ENCODE measurements at places on chromosomes 1 and 21.

GRCh38 chr1:187384504-187384903, 555.8 kb downstream of the PLA2G4A start:
- no peak for DNase-seq

GRCh38 chr1:30471307-30471706, 252.1 kb downstream of the MATN1 start:
- no peak for DNase-seq

- DNase-seq = no peak
Observed at GRCh38 chr1:179202161-179202560, 27.3 kb downstream of the ABL2 start.

DNA sequence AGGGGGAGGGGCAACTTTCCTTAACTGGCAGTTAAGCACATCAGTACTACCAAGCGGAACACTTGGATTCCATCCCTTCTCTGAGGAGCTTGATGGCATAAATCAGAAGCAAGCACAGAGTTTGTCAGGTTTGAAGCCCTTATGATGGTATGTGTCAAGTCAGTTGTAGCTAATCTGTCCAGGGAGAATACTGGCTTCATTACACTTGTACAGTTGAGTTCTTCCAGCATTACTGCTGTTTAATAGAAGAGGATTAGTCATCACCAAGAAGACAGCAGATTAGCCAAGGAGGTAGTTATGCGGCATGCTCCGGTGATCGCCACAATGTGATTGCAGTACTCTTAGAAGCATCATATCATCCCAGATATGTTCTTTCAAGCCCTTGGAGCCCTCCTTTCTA, 2.1 kb upstream of the TDRD5 start:
- DNase-seq = no peak

DNA sequence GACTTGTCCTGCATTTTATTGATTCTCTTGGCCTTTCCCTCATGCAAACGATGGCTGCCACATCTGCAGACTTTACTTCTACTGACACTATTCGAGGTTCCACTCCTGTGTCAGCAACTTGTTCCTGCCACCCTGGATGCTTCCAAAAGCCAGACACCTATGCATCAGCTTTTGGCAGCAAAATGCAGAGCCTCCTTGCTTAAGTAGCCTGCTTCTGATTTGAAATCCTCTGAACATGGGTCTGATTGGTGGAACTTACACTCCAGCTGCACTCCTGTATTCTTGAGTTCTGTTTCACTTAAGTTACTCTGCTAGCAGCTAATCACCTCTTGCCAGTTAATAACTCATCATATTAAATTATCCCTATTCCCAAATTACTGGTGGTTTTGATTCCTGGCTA, 152.1 kb upstream of the FMN2 start:
- DNase-seq = no peak

GRCh38 chr1:178901482-178902125, 30.7 kb upstream of the ANGPTL1 start:
- DNase-seq = no peak

GRCh38 chr1:8197493-8198282, 120.2 kb upstream of the SLC45A1 start:
- DNase-seq = no peak

GRCh38 chr1:1347663-1348419, 1.4 kb downstream of the DVL1 start:
- DNase-seq = no peak

DNA sequence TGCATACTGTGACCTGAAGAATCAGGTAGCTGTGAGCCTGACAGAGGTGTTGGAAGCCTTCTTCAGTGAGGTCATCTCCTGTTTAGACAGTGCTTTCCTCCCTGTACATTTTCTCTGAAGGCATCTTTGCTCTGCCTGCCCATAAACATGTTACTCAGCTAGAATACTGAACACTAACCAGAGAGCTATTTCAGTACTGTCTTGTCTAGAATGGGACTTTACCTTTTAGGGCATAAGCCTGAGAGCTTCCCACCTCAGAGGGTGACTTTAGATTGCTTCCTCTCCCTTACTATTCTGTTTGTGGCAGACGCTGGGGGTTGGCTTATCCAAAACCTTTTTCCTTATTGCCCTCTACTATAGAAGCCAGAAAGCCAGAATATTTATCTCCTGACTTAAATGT, 23.3 kb upstream of the ZNF326 start:
- DNase-seq = no peak

DNA sequence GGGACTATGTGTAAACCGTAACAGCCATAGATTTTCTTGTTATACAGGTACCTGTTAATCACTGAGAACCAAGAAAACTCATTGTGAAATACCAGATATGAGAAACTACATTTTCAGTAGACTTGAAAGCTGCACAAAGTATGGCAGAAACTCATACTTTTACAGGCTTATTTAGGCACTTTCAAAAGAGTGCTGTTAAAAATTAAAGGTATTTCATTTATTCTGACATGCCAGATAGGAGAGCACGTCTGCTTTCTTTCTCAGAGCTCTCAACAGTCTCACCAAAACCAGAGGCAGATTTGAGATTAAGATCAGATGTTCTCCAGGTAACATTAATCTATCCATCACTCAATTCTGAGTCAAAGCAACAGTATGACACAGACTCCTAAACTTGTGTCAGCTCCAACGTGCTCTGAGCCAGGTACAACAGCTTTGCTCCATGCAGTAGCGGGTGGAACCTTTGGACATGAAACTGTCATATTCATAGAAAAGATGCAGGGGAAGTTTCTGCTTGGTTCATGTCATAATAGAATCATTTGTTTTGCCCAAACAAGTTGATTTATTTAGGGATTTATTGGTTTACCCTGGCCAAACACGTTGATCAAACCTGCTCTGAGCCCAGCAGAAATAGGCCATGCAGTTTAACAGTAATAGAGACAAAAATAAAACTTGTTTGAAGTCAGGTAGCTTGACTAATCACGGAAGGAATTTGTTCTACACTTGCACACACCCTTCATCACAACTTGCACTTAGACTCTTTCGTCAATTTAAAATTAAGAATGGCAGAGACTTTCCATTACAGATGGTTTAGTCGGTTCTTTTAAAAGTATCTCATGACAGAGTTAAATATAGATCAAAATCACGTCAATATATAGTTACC, 20.8 kb upstream of the TSNAX start:
- no peak for DNase-seq

GRCh38 chr1:35175098-35175576, 17.8 kb downstream of the SFPQ start:
- DNase-seq = no peak

- DNase-seq = no peak
Observed at GRCh38 chr1:228863776-228864175, 128.5 kb downstream of the RHOU start.

GRCh38 chr1:45765999-45766792, 15.7 kb upstream of the IPP start:
- DNase-seq = no peak

GRCh38 chr1:226664413-226665101, 74.5 kb downstream of the ITPKB start:
- no peak for DNase-seq

DNA sequence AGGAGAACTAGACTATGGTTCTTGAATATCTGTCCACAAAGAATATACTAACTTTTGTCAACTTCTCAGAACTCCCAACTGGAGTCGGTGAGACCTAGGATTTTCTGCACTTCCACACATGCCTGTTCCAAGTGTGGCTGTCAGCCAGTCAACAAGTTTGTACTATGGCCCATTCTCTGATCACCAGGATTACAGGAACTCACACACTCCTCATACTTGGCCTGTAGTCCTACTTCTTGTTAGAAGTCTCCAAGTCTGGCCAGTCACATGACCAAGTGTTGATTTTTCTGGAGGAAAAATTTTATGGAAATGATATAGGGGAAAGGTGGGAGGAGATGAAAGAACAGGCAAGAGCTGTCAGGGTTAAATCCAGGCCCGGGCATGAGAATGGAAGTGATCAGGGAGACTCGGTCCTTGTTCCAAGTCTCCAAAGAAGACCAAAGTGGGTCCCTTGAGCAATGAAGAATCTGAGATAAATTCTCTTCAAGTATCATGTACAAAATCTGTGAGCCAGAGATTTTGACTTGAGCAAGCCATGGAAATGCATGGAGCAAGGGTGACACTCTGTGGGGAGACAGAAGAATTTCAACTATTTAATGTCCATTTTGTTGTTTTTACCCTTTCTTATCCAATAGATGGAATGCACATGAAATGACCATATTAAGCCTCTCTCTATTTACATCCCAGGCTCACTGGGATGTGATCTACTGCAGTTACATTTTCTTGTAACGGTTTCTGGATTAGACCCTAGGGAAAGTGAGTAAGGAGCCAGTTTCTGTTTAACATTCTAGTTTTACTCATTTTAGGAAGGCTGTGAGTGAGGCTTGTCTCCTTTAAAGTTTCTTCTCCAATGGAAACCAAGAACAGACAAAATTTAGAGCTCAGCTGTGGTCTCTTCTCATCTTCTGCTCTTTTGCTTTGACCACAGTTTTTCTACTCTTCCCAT, 320.9 kb downstream of the ASTN1 start:
- no peak for DNase-seq

DNA sequence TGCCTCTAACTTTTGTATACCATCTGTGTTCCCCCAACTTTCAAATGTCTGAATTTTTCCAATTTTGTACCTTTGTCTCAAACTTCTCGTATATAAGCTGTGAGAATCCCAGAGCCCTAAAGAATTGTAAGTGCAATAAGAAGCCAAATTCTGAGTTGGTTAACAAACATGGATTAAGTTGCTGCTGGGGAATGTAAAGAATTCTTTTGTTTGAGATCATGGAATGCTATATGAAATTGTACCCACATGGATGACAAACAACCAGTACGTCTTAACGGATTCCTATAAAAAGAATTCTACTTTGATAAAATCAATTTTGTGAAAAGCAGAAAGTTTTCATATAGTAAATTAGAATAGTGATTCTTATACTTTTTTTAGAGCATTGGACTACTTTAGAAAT, 72.4 kb upstream of the CYP2J2 start:
- DNase-seq = no peak

- no peak for DNase-seq
Observed at GRCh38 chr1:227369102-227369760, 50.9 kb upstream of the CDC42BPA start.

DNA sequence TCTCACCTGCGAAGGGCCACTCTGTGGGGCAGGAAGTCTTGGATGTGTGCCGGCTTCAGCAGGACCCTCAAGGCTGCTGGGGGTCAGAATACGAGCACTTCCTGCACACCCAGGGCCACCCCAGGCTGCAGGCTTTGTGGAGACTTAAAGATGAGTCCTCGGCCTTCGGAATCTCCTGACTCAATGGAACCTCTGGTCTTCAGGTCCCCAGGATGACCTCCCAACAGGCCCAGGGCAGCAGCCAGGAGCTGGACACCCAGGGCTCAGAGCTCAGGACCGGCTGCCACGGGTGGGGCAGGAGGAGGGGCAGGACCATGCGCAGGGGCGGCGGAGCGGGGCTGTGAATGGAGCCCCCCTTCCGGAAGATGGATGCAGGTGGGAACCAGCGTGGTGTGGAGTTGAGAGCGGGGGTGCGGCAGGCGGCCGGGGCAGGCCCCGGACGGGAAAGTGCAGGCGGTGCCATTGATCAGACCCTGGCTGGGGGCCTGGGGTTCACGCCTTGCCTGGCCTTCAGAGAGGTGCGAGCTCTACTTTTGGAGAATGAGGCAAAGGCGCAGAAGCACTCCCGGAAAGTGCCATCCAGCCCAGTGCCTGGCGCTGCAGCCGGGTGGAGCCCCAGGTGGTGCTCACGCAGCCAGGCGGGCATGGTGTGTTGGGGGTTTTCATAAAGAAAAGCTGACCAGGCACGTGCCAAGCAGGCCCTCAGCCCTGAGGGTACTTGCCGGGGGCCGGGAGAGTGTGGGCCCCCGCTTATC, 10.4 kb downstream of the COL18A1 start:
- DNase-seq = no peak

GRCh38 chr1:98556521-98557158, 104.9 kb upstream of the SNX7 start:
- no peak for DNase-seq

- DNase-seq = no peak
Observed at GRCh38 chr1:83043244-83043643, 955.7 kb downstream of the TTLL7 start.

- DNase-seq = no peak
Observed at GRCh38 chr1:207808322-207808705, 56.5 kb downstream of the CD46 start.

- DNase-seq = peak; percentile 21
Observed at GRCh38 chr1:110783292-110783918, 89.5 kb upstream of the CD53 start.

- DNase-seq = no peak
Observed at GRCh38 chr1:17925290-17926237, 170.4 kb downstream of the ACTL8 start.

DNA sequence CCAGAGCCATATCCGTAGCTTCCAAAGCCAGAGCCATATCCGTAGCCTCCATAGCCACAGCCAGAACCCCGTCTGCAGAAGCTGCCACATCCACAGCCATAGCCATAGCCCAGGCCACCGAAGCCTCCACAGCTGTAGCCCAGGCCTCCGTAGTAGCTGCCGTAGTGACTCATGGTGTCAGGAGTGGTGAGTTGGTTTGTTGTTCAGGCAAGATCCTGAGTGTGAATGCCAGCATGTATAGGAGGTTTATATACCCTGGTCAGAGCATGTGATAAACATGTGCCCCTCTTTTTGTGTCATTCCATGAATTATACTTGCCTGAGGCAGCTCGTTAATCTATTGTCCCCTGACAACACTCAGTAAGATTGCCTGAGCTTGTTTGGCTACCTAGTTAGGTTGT, at the start of gene KRTAP19-1:
TSS of gene KRTAP19-1 (minus strand) at position 223 of the 400 bp plus-strand sequence. CDS start at position 173, 50 bp downstream.
- no peak for DNase-seq

DNA sequence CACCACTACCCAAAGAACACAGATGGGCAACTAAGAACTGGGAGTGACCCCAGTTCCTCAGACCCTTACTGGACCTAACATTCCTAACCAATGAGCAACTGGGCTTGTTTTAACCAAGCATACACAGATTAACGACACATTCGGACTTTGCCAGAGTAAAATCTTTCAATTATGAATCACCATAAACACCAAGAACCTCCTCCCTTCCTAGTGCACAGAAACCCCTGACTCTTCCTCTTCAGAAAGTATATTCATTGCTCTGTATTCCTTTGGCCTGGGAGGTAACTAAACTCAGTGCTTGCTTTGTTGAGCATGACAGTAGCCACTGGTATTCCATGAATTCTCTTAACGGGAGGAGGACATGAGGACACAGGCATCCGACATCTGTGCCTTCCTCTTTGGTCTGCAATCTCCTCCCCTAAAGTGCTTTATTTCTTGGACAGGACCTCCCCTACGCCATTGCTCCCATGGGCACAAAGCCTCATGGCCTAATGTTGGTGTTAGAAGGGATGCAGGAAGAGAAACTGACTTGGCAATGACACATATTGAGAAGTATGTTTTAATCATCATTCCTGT, 42.7 kb downstream of the SEC16B start:
- DNase-seq = no peak

DNA sequence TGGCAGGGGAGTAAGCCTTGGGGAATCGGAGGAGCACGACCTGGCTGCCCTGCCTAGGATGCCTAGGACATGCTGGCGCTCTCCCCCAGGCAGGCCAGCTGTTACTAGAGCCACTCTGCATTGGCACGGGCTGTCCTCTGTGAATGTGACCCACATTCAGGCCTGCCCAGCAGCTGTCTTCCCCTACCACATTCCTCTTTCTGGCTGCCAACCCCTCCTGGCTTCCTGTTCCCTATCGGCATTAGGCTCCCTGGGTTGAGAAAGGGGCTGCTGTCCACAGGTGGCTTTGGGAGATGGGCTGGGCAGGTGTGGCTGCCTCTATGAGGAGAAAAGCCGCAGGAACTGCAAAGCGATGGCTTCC, 2.3 kb upstream of the NFASC start:
- no peak for DNase-seq
